Gastrocnemius medialis (tissue), 4 donors: ENCODE measurements at places on chromosomes 5 and 9.
A peak's percentile ranks its signal among the peaks of the same experiment; 100 is the strongest.

- DNase-seq = no peak
Measured at GRCh38 chr9:126839301-126839700, 21.1 kb upstream of the ZBTB34 start.

- DNase-seq = no peak
Measured at GRCh38 chr5:174381241-174381640, 335.7 kb downstream of the NSG2 start.

GRCh38 chr9:98255061-98255577 is 330 bp downstream of the TBC1D2 start:
- DNase-seq = no peak

DNA sequence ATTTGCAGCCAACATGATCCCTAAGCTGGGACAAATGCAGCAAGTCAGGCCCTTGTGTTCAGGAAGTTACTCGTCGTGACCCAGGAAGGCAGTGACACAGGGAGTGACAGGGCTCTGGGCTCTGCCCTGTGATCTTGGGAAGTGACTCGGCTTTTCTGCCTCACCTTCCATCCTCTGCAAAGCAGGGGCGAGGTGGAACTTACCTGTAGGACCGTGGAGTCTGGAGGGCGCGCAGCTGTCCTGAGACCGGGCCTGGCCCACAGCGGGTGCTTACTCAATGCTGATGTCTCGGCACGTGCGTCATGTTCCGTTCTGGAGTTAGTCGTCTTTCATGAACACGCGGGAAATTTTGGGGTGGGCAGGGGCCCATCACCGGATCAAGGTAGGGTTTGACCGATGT is 22.8 kb upstream of the LPCAT1 start:
- no peak for DNase-seq

GRCh38 chr9:14302405-14302804 is 11.5 kb downstream of the NFIB start:
- DNase-seq = no peak

GRCh38 chr9:21311889-21312288 is 6.8 kb upstream of the IFNA5 start:
- DNase-seq = no peak

DNA sequence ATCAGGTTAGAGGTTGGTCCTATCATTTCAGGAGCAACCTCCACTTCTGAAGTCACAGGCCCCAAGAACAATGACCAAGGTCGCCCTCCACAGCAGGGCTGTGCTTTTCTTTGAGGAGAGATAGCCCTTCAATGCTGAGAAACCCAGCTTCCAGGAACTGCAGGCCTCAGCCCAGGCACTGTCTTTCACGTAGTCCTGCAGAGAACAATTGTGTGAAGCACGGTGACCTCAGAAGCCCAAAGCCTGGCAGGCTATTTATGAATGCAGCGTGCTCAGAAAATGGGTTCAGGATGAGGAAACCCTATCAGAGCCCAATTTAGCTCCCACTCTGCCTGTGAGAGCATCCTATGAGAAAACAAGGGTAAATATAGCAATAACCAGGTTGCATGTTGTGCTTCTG is 388.3 kb downstream of the PLK2 start:
- DNase-seq = no peak

GRCh38 chr5:490116-491106 is 33.8 kb downstream of the SLC9A3 start:
- no peak for DNase-seq

GRCh38 chr9:114261026-114261425 is 61.9 kb upstream of the ORM1 start:
- DNase-seq = no peak

GRCh38 chr9:124752967-124753366 is 18.1 kb downstream of the NR6A1 start:
- no peak for DNase-seq

DNA sequence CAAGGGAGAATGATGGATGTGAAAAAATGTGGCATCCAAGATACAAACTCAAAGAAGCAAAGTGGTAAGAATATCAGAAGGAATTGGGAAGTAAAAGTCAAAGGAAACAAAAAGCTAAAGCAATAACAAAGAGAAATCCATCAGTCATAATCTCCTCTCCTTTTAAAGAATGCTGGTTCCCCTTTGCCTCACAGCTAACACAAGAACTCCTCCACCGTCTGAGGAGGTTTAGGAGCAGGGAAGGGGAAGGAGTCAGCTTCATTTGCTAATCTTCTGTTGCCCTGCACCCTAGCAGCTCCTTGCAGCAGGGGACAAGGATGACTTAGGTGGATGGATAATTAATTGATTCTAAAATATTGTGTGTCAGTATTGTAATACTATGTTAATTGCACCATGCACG is 16.4 kb downstream of the CD274 start:
- DNase-seq = no peak

- no peak for DNase-seq
Measured at GRCh38 chr5:140694276-140694675, 3.0 kb downstream of the HARS2 start.

- no peak for DNase-seq
Measured at GRCh38 chr9:2339416-2339815, 282.2 kb upstream of the VLDLR start.

DNA sequence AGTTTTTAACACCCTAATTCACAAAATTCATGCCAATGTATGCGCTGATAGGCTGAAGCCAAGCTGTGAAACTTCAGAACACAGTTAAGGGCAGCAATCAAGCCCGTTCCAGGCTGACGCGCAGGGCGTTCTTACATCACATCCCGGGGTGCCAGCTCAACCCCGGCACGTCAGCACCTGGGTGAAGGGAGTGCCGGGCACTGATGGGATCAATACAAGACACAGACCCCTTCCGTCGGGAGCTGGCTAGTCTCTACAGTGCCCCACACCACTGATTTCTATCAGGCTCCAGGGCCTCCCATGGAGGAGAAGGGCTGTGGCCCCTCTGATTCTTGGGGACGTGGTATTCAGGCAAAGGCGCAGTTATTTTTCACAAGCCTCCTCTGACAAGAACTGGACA is 12.0 kb downstream of the BARHL1 start:
- DNase-seq = no peak

DNA sequence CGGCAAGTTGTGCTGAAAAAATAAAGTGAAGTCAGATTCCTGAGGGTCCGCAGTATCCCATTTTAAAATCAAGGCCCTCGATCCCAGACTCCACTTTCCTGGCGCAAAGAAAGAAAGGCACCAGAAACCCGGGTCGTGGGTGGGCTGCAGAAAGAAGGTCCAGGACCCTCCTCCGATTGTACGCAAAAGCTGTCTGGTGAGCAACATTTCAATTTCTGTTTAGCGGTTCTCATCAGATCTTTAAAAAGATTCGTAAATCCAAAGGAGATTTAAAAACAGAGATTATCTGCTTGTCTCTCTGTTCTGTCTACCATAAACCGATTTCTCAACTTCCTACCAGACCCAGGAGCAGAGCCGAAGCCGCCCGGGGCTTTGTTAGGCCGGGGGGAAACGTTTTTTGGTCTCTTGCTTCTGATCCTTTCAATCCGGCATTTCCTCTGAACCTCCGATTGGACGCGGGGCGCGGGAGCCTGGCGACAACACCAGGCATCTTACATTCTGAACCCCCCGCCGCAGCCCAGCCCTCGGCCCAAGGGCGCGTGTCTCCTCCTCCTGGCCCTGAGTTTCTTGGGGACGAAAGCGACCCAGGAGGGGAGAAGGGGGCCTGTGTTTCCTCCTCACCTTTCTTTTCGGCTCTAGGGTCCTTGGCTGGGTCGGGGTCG is 746 bp downstream of the NKX2-5 start:
- DNase-seq = no peak

DNA sequence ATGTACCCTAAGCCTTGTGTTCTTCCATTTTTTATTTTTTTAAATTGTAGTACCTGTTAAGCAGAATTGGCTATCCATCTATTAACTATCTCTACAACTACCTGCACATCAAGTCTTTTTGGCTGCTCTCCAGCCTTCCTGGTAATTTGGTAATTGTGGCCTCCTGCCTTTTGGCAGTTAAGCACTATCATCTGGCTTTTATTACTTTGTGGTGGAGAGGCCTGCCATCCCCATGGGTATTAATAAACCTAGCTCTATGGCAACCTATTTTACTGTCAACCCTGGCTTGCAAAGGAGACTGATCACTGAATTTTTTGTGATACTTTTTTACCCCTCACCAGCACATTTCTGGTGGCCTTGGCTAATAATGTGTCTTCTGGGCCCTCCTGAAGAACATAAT is 20.5 kb downstream of the SELENOP start:
- DNase-seq = no peak

DNA sequence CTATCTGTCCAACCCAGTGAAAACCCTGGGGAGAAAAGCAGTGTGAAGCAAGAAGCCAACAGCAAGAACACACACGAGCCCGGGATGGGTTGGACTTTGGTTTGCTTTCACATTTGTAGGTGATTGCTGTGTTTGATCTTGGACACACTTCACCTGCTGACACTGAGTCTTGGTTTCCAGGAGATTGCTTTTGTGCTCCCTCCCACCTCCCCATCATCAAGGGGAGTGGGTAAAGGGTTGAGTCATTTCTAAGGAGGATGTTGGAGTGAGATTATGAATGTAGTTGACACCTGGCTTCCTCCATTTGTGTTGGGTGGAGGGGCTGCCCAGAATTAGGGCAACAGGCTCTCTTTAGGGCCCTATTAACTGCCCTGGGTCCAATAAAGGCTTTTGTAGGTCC is 37.5 kb downstream of the ANKDD1B start:
- no peak for DNase-seq

- peak; percentile 48 for DNase-seq
Measured at GRCh38 chr5:10330511-10331230, 22.8 kb upstream of the MARCHF6 start.

DNA sequence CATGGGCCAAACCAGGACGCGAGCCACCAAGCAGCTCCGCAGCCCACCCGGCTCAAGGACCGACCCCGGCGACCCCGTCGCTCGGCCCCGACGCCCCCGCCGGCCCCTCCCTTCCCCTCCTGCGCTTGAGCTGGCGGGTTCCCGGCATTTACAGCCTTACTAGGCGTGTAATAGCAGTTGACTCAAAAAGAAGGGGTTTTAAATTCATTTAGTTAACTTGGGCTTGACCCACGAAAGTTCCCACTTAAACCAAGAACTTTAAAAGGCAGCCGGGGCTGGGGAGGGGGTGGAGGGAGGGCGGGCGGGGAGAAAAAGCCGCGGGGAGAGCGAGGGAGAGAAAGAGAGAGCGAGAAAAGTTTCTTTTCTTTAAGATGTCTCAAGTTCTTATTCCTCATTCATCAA is 636 bp downstream of the PRDM12 start:
- no peak for DNase-seq

- no peak for DNase-seq
Measured at GRCh38 chr5:64207978-64208377, 42.3 kb downstream of the RNF180 start.

DNA sequence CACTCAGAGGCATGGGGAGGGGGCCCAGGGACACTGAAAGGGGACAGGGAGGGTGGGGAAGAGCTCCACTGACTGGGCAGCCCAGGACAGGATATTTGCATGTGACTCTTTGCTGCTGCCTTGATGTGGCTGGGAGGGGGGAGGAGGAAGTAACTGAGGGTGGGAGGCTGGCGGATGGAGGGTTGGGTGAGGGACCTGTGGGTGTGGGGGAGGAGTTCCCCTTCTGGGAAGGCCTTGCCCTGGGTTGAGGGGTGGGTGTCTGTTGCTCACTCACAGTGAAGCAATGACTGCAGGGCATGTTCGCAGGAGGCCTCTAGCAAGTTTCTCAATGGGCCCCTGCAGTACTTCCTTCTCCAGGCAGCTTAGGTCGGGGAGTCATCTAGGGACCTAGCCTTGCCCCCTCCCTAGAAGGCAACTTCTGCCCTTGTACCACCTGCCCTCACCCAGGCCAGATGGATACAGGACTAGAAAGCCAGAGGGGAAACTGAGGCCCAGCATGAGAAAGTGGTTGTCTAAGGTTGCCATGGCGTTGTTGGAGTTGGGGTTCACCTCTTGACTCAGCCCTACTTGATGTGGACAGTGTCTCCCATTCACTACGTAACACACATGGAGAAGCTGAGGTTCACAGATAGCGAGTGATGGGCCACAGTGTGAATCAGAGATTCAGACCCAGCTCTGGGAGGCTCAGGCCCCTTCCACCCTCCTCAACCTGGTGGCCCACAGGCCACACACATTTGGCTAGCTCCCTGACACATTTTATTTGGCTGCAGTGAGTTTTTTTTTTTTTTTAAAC is 3.0 kb downstream of the GRK6 start:
- DNase-seq = peak; percentile 60

DNA sequence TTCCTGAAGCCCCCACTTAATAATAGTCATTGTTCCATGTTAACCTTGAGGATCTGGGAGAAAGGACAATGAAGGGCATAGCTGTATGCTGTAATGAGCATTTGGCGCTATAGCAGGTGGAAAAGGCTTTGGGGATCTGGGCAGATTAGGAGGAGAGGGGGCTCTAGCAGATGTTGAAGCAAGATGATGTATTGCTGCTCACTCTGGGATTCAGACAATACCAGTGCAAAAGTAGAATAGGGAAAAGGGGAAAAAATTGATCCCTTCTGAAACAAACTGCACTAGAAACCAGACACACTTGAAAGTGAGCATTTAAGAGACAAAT is 575.3 kb upstream of the MEF2C start:
- DNase-seq = no peak

GRCh38 chr9:15317836-15318235 is 10.8 kb upstream of the TTC39B start:
- no peak for DNase-seq

- DNase-seq = no peak
Measured at GRCh38 chr5:50420343-50420935, 20.6 kb downstream of the EMB start.

- DNase-seq = no peak
Measured at GRCh38 chr5:106822851-106823250, 847.9 kb downstream of the EFNA5 start.

DNA sequence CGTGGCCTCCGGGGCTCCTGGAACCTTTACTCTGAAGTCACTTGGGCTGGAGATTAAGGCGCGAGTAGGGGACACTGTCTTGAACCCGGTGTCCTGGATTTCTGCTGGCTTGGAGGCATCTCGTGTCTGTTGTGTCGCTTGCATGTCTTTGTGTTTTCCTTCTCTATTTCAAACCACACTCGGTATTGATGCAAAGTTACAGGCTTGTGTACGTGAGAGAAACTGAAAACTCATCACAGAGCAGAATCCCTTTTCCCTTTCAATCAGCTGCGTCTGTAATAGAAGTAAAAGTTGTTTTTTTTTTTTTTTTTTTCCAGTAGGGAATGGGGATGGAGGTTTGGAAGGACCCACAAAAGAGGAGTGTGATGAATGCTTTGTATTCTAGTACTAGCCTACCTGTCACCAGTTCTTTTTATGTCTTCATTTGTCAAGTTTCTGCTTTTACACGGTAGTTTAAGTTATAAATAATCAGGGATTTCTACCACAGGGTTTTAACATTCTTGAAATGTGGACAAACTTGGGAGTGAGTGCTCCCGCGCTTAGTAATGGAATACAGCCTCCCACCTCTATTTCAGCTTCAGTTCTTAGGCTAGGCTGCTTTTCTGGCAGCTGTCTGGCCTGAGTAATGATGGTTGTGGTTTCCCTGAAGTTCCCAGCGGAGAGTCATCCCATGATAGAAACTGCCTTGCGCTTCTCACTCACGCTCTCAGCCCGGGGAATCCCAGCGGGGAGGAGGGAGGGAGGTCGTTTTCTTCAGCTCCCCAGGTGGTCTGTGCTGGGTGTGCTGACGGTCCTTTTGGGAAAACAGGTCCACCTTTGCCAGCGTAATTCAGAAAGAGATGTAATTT is 763 bp downstream of the TJP2 start:
- DNase-seq = peak; percentile 55

- no peak for DNase-seq
Measured at GRCh38 chr5:128857076-128857677, 108.1 kb upstream of the SLC27A6 start.
